ENCODE measurements at places on chromosomes 1 and 21.

DNA sequence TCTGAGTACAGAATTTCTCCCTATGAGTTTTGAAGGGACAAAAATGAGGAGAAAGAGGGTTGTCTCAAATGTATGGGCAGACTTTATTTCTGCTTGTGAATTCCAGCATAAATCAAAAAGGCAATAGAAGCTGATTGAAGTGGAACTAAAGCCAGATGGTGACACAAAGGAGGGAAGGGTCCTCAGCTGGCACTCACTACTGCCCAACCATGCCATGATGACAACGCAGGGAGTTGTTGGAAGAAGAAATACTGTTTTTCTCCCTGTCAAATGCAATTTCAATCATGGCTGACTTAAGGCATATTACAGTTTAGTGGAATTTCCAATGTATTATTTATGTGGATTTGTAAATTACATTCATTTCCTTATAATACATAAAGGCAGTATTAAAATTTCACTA is 805.8 kb downstream of the ADGRL2 start:
- DNase-seq = no peak

DNA sequence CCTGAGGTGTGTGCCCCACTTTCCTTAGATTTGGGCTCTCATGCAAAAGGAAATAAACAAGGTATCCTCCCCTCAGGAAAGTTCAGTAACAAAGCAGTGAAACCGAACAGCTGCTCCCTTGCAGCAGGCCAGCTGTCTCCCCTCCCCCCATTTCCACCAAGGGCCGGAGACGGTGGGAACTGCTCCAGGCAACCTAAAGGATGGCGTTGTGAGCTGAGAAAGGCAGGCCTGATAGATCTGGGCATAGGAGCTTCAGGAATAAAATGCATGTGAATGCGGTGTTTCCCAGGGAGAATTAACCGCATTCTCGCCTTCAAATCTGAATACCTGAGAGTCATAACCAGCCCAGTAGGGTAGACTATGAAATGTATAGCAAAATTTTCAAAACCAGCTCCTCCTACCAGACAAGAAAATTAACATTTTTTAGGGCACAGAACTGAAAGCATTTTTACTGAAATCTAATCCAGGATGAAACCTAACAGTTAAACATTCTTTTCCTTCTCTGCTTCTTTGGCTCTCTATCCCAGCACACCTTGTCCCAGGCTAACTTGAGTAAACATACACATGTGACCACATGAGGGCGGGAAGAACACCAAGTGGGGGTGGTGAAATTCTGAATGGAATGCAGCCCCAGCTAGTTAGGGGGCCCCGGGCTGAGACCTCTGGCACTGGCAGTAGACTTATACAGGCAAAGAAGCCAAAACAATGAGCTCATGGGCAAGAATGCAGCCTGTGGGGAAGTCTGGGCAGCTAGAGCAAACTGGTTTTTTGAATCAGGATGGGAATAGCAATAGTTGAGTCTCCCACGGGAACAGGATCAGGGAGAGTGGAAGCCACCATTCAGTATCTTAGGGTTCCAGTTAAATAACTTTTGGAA is 11.5 kb downstream of the MCL1 start:
- no peak for DNase-seq

DNA sequence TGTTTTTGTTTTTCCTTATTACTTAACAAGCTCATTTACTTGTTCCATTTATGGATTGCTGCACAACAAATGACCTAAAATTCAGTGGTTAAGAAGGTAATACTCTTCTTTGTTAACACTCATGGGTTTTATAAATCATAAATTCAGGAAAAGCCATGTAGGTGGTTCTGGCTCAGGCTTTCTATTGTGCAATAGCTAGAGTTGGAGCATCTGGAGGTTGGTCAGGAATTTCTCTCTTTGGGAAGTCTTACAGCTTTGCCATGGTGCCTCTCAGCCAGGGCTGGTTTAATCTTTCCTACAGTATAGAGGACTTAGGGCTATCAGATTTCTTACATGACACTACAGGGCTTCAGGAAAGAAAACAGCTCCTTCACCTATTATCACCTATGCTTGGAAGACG is 1677.1 kb downstream of the KCNT2 start:
- DNase-seq = no peak

DNA sequence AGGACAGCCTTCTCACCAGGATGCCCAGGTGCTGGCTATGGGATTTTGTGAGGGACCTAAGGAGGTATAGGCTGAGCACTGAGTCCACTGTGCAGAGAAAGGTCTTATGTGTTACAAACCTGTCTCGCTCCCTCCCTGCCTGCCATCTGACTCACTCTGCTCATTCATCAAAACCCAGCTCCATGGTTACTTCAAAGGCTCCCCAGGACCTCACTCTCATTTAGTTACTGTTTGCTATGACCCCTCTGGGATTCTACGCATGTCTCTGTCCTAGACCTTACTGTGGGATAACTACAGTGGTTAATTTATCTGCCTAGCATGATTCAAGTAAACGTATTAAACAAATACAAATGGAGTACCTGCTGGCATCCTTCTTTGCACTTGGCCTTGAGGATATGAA is 211.6 kb upstream of the KIAA0040 start:
- no peak for DNase-seq

DNA sequence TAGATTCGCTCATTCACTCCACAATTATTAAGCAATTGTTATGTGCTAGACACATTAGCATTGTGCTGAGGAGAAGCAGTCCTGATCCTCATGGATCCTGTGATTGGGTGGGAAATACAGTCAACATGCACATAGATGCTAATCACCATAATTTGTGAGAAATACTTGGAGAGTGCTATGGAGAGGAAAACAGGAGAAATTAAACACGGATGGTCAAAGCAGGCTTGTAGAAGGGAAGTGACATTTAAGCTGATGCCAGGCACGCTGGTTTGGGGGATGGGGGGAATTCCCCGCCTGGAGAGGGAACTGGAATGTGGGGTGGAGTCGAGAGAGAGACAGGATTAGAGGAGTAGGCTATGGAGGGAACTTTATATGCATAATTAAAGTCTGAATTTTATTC is 52.2 kb upstream of the L1TD1 start:
- DNase-seq = no peak

DNA sequence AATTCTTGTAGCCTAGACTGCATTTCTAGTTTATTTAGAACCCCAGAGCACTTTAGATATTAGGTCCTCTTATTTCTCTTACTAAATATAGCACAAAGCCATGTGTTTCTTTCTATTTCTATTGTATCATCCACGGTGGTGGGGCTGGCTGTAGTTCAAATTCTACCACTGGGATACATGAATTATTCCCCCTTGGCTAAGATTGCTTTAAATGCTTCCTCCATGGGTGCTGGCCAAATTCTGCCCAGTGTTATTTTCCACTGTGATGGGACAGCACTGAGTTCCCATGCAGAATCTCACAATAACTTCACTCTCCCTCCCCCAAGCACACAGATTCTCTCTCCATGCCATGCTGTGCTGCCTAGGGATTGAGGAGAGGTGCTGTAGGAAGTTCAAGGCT is 41.5 kb upstream of the GBP6 start:
- DNase-seq = no peak
